ENCODE measurements at places on chromosomes 12 and 14.
A peak's percentile ranks its signal among the peaks of the same experiment; 100 is the strongest.

GRCh38 chr14:20769421-20769820 is 1.2 kb downstream of the EDDM3B start:
- no peak for DNase-seq

- DNase-seq, result no peak
Observed at GRCh38 chr12:43338848-43339526, 213.0 kb downstream of the ADAMTS20 start.

DNA sequence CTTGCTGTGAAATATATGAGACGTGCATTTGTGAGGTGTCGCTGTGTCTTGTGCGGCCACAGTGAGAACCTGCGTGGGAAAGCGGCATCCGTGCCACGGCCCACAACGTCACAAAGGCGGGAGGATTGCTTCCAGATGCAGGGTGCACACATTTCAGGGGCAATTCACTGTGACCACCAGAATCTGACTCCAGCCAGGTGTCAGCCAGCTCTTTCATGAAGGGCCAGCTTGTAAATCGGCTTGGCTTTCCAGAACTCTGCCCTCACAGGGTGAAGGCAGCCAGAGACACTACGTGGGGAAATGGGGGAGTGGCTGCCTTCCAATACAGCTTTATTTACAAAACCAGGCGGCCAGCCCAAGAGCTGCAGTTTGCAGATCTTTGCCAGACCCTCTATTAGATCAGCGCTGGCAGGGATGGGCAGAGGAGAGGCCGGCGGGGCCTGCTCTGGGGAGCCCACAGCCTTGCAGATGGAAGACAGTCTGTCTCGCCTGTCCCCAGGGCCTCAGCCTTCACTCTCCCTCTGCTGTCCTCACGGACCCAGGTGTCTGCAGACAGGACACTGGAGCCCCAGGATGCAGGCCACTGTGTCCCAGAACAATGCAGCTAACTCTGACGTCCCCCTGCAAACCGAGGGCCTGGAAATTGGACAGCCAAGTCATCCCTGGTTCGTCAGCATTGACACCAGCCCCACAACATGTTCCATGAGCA is 53.5 kb downstream of the ADGRD1 start:
- DNase-seq, result no peak

DNA sequence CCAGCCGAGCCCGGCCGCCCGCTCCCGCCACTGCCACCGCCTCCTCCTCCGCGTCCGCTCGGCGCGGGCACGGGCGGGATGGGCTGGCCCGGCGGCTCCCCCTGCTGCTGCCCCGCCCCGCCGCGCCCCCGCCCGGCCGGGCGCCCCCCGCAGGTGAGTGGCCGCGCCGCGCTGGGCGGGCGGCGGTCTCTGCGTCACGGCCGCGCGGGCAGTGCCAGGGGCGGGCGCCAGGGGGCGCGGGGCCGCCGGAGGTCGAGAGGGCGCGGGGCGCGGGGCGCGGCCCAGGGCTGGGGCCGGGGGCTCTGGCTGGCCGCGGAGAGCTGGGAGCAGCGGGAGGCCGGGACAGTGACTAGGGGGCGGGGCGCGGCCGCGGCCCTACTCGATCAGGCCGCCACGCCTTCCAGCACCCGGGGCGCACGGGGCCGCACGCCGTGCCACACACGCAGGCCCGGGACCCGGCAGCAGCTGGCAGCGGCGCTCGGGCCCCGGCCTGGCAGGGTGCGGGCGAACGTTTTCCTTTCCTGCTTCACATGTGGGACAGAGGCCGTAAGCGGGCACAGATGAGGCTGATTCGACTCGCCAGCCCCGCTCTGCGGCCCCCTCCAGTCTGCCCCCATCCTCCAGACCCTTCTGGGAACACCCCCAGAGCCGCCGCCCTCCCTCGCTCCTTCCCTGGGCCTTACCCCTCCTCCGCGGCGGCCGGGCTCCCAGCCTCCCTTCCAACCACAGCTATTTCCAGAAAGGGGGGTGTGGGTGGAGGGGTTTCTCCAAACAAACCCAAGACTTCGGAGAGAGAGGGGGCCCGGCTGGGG is 2.4 kb upstream of the TNS2 start:
- DNase-seq, result peak; percentile 55

DNA sequence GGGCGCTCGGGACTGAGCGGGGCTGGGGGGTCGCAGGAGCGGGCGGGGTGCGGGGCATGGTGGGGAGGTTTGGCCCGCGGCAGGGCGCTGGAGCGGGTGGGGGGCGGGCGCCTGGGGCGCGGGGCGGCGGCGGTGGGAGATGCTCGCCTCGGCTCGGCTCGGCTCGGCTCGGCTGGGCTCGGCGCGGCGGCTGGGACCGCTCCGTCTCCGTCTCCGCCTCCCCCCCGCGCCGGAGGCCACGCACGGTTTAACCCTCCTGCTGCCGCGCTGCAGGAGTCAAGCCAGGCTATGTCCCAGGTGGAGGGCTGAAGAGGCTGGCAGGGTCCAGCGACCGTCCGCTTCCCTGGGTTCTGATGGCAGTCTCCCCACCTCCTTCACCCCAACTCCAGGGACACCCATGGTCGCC is at the start of gene PIANP:
TSS of gene PIANP (minus strand) at position 170 of the 406 bp plus-strand sequence. CDS start 2,754 bp downstream, outside the sequence.
- DNase-seq, result peak; percentile 41

DNA sequence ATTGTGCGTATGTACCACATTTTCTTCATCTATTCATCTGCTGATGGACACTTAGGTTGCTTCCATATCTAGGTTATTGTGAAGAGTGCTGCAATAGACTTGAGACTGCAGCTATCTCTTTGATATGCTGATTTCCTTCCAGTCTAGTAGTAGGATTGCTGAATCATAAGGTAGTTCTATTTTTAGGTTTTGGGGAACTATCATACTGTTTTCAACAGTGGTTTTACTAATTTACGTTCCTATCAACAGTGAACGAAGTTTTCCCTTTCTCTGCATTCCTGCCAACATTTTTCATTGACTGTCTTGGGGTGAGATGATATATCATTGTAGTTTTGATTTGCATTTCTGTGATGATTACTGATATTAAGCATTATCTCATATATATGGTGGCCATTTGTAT is 482.2 kb downstream of the SLC16A7 start:
- no peak for DNase-seq

DNA sequence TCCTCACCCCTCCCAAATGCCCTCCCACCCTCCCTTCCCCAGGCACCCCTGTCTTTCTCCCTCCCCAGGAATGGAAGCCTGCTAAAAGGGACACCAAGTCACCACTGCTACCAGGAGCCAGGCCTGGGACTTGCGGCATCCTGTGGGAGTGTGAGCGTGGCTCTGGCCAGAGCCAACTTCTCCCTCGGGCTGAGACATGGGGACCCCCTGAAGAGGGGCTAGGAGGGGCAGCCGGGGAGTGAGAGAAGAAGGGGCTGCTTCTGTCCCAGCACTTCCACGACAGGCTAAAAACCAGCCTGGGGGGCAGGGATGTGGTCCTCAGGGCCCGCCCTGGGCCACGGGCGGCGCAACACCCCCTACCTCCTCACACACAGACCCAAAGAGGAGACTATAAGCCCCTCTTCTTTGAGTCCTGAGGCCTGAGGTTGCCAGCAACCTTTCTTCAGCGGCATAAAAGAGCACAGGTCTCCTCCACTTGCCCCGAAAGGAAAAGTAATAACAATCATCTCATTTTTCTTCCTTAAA is 278.9 kb downstream of the DPF3 start:
- DNase-seq, result no peak

- DNase-seq, result no peak
Observed at GRCh38 chr12:40263616-40264409, 39.0 kb downstream of the LRRK2 start.

DNA sequence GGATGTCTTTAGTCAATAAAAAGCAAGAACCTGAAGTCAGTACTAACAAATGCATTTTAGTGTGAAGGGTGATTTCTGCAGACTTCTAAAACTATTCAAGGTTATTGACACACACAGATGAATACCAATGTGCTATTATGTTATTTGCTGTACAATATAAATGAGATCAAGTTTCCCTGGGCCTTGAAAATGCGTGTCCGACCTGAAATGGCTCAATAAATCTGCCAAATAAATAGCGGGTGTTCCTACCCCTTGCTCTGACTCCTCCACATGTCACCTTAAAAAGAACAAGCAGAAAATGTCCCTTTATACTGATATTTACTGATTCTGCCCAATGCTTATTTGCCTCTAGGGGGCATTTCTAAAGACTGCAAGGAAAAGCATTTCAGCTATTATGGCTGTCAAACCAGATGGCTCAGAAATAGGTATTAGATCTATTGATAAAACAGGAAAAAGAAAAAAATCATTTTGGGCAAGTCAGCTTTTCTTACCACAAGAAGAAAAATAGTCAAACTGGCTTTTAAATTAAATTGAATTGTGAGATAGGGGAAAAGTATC is 367.3 kb upstream of the KITLG start:
- DNase-seq, result no peak

DNA sequence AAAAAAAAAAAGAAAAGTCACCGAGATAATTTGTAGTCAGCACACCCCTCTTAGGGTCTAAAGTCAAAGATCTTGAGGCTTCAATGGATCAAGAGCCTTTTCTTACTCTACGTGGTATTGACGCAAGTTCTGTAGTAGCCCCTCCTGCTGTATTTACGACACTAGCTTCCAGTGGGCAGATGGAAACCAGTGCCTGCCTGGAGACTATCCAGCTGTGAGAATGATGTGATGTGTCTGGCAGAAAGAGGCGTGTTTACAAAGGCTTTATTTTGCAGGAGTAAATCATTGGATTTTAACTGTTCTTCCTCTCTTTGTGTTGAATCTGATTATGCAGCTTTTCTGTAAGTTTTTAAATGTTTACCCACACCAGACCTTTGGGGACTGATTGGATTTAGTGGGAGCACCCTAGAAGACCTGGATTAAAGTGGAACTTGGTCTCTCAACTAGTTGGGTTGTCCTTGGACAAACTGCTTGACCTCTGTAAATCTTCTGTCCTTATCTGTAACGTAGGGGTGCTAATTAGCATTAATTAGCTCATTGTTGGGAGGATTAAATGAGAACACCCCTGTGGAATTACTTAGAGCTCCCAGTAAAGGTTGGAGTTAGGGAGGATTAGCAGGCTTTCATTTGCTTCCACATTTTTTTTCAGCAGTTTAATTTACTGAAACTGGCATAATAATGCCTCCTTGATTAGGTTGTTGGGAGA is 72.4 kb downstream of the RASSF3 start:
- DNase-seq, result no peak

DNA sequence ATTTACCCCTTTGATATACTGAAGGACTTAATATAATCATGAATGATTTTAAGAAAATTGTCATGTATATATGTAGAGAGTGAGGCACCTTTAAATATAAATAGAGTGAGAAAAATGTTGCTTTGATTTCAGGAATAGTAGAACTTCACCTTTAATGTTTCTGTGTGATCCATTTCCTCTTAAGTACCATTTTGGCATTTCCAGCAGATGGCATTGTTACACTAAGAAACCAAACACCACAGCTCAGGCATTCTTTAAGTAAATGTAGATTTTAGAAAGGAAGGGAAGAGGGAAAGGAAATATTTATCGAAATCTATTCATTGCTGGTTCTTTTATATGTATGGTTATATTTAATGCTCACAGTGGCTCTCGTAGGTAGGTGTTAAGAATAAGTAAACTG is 556.7 kb upstream of the FBXO33 start:
- no peak for DNase-seq

GRCh38 chr12:108939594-108939993 is 59.7 kb downstream of the DAO start:
- no peak for DNase-seq

- DNase-seq, result no peak
Observed at GRCh38 chr12:52752516-52752915, 24.6 kb downstream of the KRT76 start.

- DNase-seq, result no peak
Observed at GRCh38 chr14:90523544-90523943, 126.7 kb downstream of the CALM1 start.

DNA sequence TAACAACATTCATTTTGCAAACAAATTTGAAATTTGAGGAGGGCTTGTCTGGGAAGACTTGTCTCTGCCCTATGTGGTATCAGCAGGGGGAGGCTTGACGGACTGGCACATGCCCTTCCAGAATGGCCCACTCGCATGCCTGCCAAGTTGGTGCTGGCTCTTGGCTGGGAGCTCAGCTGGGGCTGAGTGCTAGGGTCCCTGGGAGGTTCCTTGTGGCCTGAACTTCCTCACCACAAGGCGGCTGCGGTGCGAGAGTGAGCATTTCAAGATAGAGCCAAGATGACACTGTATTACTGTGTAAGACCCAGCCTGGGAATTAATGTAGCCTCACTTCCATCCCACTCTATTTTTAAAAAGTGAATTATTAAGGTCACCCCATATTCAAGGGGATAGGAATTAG is 271.6 kb upstream of the PLEKHG7 start:
- DNase-seq, result no peak

DNA sequence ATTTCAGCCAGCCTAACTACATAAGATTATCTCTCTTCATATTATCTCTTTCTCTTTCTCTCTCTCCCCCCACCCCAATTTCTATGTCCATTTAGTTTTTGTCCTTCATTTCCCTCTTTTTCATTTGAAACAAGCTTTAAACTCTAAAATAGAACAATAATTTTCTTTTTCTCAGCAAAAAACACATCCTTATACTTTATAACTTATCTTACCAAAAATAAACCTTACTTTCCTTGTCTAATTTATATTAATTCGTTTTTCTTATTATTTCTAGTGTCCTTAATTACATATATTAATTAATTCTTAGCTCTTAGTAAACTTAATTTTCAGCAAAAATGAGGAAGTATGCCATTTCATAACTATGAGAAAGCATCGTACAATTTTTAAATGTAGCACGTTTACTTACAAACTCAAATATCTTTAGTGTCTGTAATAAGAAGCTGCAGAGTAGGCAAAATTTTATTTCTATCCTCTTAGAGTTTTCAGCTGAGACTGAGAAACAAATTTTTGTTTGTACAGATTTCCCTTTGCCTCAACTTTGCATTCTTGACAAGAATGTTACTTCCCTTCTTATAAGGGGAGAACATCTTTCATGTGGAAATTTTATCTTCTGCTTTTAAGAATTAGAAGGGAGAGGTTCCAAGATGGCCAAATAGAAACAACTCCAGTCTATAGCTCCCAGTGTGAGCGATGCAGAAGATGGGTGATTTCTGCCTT is 65.1 kb upstream of the ST8SIA1 start:
- DNase-seq, result no peak

- no peak for DNase-seq
Observed at GRCh38 chr12:131011165-131012079, 57.7 kb downstream of the ADGRD1 start.

DNA sequence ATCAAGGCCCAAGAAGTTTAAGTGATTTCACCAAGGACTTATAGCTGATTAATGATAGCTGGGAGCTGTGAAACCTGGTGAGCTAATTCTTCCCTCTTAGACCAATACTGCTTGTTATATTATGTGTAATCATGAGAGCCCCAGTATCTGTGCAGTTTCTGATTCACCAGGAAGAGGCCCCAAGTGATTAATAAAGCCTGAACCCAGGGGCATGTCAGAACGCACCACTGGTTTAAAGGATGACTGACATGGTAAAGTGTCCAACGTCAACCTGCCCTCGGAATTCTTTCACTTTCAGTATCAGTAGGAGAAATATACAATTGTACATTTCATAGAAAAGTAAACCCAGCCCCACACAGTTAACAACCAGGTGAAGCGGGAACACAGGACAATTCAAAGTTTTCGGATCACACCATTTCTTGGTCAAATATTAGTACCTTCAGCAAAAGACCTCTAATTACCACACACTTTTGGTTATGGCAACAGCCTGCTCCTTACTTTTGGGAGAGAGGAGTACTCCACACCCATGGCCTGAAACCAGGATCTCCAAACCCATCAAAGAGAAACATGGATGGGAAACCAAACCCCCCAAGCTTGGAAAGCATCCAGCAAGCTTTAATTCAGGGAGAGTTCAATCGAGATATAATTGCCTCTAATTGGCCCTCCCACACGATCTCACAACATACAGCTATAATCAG is 28.5 kb downstream of the TMCC3 start:
- peak; percentile 46 for DNase-seq
